Activated CD4-positive, alpha-beta T cell treated with anti-CD3 and anti-CD28 coated beads, Interleukin-2, amount 10 ng/mL, durations not matched to agents 7 days and 5 days (primary cell): ENCODE measurements at places on chromosomes 12 and 14. TPM values are rescaled to one million over a fixed set of nuclear protein-coding genes. Genes with fewer than 3 reads are reported as not detected.

- no peak for DNase-seq
These were observed 41.8 kb upstream of the FOXN3 start for GRCh38 chr14:89458713-89459420.

Gene NAA30
- total RNA-seq, result 18.2 TPM

- peak; percentile 67 for DNase-seq
These were observed 665 bp downstream of the RHOF start for GRCh38 chr12:121792607-121793439.

DNA sequence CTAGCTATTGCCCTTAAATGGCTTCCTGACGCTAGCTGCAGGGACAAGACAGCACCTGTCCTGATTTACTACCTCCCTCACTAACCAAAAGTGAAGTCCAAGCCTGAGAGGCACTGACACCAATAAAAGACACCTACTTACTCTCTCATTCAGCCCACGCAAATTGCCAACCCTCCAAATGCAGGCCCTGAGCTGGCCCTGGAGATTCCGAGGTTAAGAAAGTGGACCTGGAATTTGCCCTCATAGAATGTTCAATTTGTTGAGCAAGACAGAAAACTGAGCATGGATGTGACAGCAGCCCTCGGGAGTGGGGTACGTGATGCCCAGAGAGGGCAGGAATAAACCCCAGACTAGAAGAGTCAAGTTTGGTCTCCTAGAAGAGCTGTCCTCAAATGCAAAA is 16.4 kb downstream of the SERPINA3 start:
- DNase-seq, result no peak

Gene OR4E1
- 0.05 TPM for total RNA-seq

Gene APOF
- total RNA-seq, result not detected

DNA sequence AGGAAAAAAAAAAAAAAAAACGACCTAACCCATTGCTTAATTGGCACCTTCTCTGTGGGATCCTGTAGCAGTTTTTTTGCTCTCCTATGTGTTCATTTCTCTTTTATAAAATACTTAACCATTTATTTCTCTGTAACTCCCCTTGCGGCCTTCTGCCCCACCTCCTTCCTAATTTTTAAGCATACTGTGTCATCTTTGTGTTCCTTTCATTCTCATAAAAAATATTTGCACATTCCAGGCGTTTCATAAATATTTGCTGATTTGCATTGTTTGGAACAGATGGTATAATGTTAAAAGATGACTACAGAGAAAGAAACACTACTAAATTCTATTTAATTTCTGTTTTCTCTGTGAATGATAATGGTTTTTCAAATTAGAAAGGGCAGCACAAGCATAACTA is 77.9 kb downstream of the NPAS3 start:
- no peak for DNase-seq

DNA sequence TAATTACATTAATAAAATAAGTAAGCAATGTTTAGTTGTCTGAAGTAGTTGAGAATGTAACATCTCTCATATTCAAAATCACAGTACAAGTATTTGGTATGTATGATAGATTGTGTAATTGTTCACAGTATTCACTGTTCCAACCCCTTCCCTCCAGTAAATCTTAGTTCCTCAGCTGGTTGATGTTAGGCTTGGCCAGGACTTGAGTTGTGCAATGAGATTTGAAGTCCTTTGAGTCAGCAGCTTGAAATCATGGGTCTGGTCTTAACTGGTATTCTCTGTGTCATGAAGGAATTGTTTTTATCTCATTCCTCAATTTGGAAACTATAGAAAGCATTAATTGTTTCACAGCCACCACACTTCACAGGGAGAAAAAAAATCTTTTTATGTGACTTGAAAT is 477.1 kb downstream of the FSCB start:
- DNase-seq, result no peak

Gene TAS2R8
- total RNA-seq, result not detected

Gene RNASE7
- total RNA-seq, result not detected

Gene MON2
- 44.2 TPM for total RNA-seq

Gene TPH2
- total RNA-seq, result not detected

Gene PLXNC1
- total RNA-seq, result 29.7 TPM

- no peak for DNase-seq
These were observed 19.7 kb downstream of the SMUG1 start for GRCh38 chr12:54169036-54169435.

- peak; percentile 15 for DNase-seq
These were observed 25.7 kb upstream of the LRP1-AS start for GRCh38 chr12:57173089-57173488.

Gene PDZRN4
- total RNA-seq, result not detected

DNA sequence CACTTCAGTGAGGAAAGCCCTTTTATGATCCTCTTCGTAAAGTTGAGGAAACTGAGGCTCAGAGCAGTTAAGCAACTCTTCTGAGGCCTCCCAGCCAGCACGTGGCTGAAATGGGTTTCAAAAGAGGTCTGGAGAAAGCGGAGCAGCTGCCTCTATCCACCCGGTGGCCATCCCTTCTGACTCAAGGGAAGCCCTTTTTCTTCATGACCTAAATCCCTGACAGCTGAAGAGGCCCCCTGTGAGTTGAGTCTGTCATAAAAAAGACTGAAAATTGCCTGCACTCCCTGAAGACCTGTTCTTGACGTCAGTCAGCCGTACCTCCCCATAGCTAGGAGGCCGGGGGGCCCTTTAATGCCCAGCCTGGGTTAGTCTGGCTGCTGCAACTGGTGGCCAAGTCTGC is 10.7 kb downstream of the CMKLR1 start:
- DNase-seq, result no peak
